ENCODE measurements at places on chromosomes 11 and 22.

DNA sequence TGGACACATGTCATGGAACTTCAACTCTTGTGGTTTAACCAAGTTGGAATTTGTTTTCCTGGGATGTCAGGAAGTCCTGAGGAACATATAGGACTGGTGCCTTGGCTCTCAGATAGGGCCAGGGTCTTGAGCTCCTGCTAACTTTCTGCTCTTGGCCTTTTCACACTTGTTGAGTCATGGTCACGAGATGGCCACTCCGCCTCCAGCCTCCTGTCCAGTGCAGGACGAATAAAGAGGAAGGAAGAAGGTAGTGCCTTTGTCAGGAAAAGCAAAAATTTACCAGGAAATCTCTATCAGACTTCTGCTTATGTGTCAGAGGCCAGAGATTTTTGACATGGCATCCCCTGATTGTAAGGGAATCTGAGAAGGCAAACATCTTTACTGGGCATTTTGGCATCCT, 89.1 kb upstream of the ARHGAP20 start:
- no peak for DNase-seq

GRCh38 chr11:17526326-17526725, 17.9 kb downstream of the USH1C start:
- no peak for DNase-seq

DNA sequence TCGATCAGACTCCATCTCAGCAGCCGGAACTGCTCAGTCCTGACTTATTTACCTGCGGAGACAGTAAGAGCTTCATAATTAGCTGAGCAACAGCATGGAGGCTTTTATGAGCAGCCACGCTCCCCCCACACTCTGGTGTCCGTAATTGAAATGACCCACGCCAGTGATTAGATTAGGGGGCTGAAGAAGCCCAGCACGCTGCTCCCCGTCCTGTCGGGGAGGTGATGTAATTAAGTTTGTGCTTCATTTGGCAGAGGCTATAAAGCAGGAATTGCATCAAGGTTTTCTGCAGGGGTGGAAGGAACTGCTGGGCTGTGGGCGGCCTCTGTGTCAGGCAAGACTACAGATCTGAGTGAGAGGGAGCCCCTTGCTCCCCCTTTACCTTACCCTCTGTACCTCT, 22.8 kb upstream of the HTR3A start:
- no peak for DNase-seq

GRCh38 chr11:33723238-33723881, 12.9 kb downstream of the CD59 start:
- DNase-seq = no peak

GRCh38 chr11:96038046-96038445, 114.1 kb upstream of the MTMR2 start:
- DNase-seq = no peak

Measured in naive thymus-derived CD4-positive, alpha-beta T cell (primary cell).